ENCODE measurements at places on chromosomes 7 and 10.

- no peak for DNase-seq
These were observed 5.1 kb downstream of the STK31 start for GRCh38 chr7:23715099-23715498.

DNA sequence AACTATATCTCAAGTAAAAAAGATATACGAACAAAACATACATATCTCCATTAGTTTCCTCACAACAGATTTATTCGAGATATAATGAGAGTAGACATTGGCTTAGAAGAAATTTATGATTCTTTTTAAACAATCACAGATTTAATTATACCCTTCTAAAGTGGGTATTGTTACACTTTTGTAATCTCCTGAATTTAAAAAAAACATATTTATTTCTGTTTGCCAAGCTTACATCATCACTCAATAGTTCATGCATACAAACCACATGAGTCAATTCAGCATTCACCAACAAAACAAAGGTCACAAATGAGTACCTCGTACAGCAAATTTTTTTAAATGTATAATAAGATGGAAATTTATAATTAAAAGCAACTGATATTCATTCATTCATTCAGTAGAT lies 17.6 kb downstream of the LRRN3 start:
- DNase-seq = no peak

- no peak for DNase-seq
These were observed 55.3 kb upstream of the INPP5A start for GRCh38 chr10:132482090-132482800.

DNA sequence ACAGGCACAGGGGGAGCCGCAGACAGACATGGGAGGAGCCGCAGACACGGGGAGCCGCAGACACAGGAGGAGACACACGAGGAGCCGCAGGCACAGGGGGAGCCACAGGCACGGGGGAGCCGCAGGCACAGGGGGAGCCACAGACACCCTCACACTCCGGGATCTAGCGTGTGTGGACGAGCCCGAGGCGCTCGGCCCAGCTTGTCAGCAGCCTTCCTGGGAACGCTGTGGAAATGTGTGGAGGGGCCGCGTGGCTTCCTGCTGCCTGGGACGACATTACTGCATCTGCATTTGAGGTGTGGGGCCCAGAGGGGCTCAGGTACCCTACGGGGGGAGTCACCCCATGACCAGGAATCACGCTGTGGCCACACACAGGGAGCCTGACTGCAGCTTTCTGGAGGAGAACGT lies 313.2 kb downstream of the PTPRN2 start:
- DNase-seq = no peak

GRCh38 chr7:71019706-71020105 lies 112.2 kb upstream of the GALNT17 start:
- DNase-seq = no peak

DNA sequence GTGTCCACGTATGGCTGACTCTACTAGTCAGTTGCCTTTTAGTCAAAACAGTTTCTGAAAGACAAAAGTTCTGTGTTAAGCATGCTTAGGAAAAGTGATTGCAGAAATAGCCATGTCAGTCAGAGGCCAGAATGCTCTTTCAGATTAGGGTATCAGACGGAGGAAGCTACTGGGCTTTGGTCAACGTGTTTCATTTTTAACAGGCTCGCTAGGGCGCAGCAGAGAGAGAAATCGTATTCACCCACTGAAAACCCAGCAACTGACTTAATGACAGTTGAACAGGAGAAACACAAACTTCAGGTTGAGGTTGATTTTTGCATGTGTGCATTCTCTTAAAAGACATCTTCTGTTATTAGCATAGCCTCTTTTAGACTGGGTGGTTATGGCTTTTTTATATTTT lies 322.6 kb upstream of the KIAA1217 start:
- no peak for DNase-seq

DNA sequence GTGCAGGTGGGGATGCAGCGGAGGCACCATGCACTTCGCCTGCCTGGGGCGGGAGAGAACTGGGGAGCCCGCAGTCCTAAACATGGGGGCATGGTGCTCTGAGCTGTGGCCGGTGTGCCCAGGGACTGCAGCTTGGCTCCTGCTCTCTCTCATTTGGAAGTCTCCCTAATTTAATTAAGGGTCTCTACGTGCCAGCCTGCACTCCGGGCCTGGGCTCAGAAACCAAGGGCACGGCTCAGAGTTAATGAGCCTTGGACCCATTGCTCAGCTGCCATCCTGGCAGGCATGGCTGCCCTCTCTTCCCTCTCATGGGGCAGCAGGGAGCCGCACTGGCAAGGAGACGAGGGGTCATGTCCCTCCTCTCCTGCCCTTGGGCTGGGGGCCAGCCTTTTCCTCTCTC lies 115.6 kb downstream of the CDH23 start:
- no peak for DNase-seq

- DNase-seq = no peak
These were observed 258.0 kb upstream of the HABP2 start for GRCh38 chr10:113294868-113295267.
